EH (cell line): ENCODE measurements at places on chromosomes 7 and 10.

DNA sequence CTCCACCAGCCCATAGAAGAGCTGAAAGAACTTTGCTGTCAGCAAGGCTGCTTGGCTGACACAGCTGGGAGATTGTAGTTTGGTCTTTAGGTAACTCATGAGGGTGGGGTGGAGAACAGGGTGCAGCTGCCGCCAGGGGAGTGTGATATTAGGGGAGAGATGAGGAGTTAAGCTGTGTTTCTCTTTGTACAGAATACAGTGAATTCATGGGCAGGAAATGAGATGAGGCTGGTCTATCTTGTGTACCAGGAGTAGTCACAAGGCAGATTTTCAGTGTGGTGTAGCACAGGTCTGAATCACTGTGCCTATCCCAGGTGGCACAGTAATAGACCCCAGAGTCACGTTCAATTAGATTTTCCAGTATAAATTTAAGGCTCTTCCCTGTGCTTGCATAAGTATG is 56.6 kb upstream of the TARP start:
- DNase-seq = no peak

- DNase-seq = peak; percentile 89
Measured at GRCh38 chr7:29987811-29988317, 1.7 kb downstream of the SCRN1 start.

GRCh38 chr7:73586911-73587310 is 8.5 kb upstream of the TBL2 start:
- DNase-seq = no peak

DNA sequence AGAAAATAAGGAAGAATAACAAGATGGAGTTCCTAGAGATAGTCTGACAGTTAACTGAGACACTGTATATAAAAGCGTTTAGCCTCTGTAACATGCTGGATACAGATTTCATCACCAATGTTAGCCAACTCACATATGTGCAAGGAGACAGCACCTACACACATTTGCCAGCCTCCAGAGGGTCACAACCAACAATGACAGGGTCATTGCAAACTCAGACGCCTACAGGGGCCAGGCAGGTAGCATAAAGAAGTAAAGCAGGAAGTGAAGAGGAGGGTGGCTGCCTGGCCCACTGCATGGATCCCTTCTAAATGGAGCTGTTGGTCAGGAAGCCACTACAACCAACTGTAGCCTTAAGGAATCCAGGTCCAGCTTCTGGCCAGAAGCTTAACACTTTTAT is 50.4 kb downstream of the NRAP start:
- no peak for DNase-seq

GRCh38 chr7:45074528-45075354 is 14.0 kb downstream of the NACAD start:
- DNase-seq = no peak

GRCh38 chr7:100467638-100468373 is 3.7 kb upstream of the SPACDR start:
- DNase-seq = no peak

DNA sequence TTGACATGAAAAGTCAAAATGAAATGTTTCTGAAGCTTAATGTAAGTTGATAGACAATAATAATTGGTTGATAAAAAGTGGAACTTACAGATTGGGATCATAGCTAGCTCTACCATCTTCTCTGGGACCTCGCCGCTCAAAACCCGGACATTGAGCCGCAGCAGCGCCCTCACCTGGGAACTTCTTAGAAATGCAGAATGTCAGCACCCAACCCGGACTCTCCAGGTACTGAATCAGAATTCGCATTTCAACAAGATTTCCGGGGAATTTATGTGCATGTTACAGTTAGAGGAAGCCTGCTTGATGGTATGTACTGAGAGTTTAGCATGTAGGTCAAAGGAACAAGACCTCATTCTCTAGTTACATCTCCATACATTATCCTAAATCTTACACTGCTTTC is 36.7 kb upstream of the ABLIM1 start:
- no peak for DNase-seq

- no peak for DNase-seq
Measured at GRCh38 chr7:690478-691360, 35.8 kb upstream of the DNAAF5 start.

DNA sequence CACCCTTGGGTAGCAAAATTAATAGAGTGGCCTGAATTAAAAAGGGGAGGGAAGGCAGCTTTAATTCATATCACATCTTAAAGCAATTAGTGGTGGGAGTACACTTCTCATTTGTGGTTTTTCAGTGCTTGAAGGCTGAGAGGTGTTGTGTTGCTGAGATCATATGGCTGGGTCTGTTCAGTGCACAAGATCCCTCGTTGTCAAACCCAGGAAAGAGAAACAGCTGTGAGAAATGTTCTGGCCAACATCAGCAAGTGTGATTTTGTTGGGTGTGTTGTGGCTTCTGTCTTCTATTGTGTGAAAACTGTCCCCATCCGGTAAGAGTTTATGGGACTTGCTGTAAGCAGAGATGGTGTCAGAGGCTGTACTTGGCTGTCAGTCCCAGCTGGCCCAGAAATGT is 197.9 kb upstream of the BMPER start:
- no peak for DNase-seq

GRCh38 chr7:141511676-141512396 is 39.4 kb upstream of the AGK start:
- DNase-seq = no peak

- no peak for DNase-seq
Measured at GRCh38 chr7:43933902-43934560, 7.8 kb downstream of the UBE2D4 start.

DNA sequence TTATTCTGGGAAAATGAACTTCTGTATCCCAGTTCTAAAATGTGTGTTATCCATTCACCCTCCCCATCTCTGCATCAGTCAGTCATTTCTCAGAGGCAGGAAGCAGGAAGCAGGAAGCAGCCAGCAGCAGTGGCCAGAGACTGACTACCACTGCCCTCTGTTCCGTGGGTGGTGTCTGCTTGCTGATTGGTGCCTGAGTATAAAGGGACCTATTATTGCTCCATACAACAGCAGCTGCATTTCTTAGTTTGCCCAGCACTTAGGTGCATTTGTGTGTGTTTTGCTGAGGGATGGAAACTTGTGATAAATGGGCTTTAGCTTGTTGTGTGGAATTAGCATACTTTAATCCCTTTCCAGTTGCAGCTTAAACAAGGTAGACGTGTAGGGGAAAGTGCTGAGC is 582.2 kb downstream of the SORCS1 start:
- peak; percentile 57 for DNase-seq

- peak; percentile 95 for DNase-seq
Measured at GRCh38 chr7:100602889-100603725, 944 bp downstream of the PCOLCE start.

DNA sequence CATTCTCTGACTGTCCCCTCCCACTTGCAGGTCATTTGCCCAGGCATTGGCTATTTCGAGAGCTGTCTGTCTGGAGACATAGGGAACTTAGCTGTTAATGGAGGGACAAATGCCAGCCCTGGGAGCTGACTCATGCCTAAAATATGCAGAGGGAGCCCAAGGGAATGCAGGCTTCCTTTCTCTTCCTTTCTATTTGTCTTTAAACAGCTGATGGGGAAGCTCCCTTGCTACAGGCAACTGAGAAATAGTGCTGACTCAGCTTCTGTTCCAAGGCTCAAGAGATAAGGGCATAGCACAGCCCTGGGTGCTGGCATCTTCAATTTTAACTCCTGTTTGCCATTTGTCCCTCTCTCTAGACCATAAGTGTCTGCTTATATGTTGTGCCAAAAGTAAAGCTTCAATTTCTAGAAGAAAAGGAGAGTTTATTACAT is 82.7 kb upstream of the C1GALT1 start:
- DNase-seq = peak; percentile 97

GRCh38 chr10:119940487-119940886 is 48.0 kb downstream of the SEC23IP start:
- DNase-seq = peak; percentile 35

DNA sequence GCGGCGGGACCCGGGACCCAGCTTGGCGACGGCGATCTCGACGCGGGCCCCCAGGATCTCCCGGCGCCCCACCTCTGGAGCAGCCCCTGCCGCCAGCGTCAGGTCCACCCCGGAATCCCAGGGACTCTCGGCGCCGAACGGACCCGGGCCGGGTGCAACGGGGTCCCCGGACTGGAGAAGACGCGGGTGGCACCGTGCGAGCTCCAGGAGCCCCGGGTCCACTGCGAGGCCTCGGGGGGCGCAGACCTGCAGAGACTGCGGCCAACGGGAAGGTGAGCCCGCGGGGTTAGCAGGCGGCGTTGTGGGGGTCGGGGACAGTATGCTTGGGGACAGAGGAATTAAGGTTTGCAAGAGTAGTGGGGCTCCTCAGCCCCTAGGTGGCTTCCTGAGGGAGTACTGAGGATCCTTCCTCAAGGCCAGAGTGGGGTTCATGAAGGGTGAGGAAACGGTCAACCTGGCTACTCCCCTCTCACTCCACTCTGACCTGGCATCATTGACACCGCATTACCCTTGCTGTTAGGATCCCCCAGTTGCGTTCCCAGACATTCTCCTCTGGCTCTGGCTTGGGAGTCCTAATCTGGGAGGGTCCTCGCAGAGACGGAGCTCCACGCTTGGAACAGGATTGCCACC is 353 bp downstream of the EPHB6 start:
- DNase-seq = no peak

DNA sequence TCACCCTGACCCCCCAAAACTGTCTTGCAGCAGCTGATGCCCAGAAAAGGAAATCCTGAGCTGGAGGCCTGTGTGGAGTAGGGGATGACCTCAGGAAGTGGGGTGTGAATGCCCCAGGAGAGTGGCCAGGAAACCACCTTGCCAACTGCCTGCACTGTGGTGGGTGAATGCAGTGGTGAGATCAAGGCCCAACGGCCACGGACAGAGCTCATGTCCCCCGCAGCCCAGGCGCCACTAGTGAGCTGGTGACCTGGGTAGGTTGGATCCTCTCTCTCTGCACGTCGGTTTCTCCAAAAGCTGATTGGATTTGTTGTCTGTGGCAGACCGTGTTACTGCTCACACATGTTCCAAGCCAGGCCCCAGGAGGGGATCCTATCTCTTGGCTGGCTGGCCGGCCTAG is 448.9 kb downstream of the TCERG1L start:
- DNase-seq = no peak

DNA sequence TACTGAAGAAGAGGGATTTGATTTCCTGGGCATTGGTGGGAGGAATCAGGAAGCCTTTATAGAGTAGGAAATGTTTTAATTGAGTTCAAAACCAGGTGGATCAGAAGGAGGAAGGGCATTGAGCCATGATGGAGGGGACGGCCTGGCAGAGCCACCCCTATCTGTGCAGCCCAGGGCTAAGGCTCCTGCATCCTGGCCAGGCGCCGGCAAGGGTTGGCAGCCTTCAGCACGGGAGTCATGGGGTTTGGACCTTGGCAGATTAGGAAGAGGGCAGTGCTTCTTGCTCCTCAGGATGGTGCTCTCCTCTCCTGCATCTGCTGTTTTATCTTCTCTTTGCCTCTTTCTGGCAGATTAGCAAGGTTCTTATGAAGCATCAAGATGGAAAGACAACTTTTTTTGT is 12.5 kb downstream of the ZNF862 start:
- no peak for DNase-seq

DNA sequence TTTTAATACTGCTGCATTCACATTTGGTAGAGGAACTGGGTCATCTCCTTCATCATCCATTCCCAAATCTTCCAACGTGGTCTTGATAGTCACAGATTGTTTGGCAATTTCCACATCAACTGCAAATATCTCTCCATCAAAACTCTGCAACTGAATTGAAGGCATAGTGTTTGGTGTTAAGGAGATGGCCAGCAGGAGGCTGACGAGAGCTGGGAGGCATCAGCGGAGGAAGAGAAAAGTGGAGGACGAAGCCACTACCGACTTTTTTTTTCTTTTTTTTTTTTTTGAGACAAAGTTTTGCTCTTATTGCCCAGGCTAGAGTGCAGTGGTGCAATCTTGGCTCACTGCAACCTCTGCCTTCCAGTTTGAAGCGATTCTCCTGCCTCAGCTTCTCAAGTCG is 205.0 kb upstream of the KCTD7 start:
- DNase-seq = no peak

- peak; percentile 18 for DNase-seq
Measured at GRCh38 chr10:88249450-88249849, 333.7 kb downstream of the RNLS start.
